ENCODE measurements at places on chromosomes 6 and 20. TPM values are rescaled to one million over a fixed set of nuclear protein-coding genes. Genes with fewer than 3 reads are reported as not detected.

DNA sequence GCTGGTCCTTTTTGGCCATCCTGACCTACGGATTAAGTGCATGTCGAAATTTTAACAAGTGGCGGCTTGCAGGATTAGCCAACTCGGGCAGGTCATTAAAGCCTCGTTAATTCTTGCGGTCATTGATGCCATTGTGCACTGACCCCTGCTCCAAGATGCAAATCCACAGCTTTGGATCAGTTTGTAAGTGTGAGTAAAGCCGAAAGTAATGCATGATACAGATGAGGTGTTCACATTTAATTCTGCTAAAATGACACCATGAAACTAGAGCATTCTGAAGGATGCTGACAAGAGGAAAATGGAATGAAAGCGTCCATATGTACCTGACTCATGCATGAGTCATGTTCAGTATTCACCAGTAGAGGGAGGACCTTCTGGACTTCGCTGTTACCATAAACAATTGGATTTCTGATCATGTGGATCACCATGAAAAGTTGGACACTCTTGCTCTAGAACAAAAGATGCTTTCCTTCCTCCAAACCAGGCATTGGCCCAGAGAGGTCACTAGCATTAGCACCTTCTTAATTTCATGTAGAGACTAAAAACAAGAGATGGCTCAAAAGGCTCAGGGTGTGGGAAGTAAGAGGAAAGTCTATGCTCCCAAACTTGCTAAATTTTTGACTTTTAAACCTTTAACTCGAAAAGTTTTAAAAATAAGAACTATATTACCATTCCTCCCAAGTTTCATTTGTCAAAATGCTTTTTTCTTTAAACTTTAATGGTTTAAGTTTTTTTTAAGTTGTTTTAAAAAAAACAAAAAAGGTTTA is 48.0 kb downstream of the MUC22 start:
- no peak for DNase-seq

GRCh38 chr6:37050045-37050853 is 44.8 kb downstream of the FGD2 start:
- peak; percentile 97 for DNase-seq

DNA sequence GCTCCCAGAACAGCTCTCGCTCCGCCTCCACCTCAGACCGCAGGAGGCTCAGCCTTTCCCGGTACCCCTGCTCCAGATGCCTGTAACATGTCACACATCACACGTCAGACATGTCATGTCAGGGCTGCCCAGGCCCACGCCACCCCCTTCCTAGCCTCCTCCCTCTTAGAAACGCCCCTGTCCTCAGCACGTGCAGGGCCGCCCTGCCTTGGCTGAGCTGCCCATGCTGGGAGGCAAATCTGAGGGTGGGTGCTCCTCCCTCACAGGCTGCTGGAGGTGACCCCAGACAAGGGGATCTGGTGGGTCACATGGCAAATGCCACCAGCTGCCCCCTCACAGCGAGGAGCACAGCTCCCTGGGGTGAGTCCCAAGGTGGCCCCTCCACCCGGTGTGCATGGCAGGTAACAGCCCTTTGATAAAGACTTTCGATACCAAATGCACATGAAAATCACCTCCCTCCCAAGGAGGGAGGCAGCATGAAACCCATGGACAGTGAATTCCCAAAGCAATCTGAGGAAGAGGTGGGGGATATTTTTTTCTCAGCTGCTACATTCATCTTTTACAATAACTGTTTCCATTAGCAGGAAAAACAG is 84.1 kb downstream of the GINS1 start:
- DNase-seq, result peak; percentile 26

- no peak for DNase-seq
Measured at GRCh38 chr20:4997222-4997621, 4.1 kb downstream of the SLC23A2 start.

DNA sequence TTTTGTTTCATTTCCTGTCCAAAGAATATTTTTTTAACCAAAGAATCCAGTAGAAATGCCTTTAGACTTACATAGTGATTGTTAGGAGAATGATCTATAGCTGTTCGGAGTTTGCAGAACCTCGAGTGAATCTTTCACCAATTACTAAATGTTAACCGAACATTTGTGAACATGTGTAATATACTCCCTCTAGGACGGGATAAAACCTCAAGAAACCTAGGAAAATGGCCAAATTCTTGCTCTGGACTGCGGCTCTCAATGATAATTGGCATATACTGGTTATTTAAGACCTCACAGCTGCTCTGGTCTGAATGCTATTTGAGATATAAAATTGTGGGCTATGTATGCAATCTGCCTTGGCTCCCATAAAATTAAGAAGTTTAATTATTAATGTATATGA is 137.1 kb downstream of the PACRG start:
- no peak for DNase-seq

- DNase-seq, result no peak
Measured at GRCh38 chr6:96532399-96532798, 10.8 kb downstream of the UFL1 start.

- no peak for DNase-seq
Measured at GRCh38 chr20:12928755-12929401, 79.9 kb upstream of the SPTLC3 start.

- DNase-seq, result no peak
Measured at GRCh38 chr20:1841554-1842140, 53.6 kb upstream of the SIRPA start.

- no peak for DNase-seq
Measured at GRCh38 chr6:21102201-21102600, 491.4 kb upstream of the SOX4 start.

GRCh38 chr6:28741363-28741762 is 182.4 kb downstream of the TRIM27 start:
- DNase-seq, result no peak

DNA sequence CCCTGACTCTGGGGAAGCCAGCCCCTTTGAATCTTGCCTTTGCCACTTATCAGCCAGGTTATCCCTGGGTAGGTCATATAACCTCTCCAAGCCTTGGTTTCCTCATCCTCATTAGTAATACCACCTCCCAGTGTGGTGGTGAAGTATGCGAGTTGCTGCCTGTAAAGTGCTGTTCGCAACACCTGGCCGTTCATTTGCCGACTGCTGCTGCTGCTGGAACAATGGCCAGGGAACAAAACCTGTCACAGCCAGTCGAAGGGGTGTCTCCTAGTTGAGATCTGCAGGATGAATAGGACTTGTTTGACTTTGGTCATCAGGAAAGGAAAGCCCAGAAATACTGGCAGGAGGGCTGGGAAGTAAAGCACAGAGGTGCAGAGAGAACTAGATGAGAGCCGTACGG is 6.1 kb downstream of the MANBAL start:
- no peak for DNase-seq

- no peak for DNase-seq
Measured at GRCh38 chr6:7446619-7447325, 57.2 kb downstream of the RIOK1 start.

DNA sequence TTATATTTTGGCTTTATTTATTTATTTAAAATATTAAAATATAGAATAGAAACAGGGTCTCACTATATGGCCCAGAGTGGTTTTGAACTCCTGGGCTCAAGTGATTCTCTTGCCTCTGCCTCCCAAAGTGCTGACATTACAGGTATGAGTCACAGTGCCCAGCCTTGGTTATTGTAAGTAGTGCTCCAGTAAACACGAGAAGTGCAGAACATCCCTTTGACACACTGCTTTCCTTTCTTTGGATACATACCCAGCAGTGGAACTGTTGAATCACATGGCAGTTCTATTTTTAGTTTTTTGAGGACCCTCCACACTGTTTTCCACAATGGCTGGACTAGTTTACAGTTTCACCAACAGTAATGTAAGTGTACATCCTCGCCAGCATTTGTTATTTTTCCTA is 203.9 kb downstream of the PHF3 start:
- DNase-seq, result no peak

GRCh38 chr6:129598244-129599187 is 111.5 kb downstream of the ARHGAP18 start:
- no peak for DNase-seq

GRCh38 chr6:1191141-1191630 is 120.7 kb upstream of the FOXQ1 start:
- no peak for DNase-seq

DNA sequence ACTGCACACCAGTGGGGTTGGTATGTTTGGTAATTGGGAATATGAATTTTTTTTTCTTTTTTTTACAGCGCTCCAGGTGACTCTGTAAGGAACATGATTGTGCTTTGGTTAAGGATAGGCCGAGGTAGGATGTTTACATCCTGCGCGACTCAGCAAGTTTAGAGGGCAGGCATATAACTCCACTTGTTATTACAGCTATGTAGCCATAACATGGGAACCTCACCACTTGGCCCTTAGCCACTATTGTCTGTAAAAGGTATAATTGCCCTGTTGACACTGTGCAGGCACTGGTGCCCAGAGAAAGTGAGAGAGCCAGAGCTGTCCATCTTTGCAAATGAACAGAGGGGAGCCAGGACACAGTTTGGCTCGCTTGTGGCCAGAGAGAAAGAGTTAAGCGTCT is 172.9 kb downstream of the MCHR2 start:
- no peak for DNase-seq

DNA sequence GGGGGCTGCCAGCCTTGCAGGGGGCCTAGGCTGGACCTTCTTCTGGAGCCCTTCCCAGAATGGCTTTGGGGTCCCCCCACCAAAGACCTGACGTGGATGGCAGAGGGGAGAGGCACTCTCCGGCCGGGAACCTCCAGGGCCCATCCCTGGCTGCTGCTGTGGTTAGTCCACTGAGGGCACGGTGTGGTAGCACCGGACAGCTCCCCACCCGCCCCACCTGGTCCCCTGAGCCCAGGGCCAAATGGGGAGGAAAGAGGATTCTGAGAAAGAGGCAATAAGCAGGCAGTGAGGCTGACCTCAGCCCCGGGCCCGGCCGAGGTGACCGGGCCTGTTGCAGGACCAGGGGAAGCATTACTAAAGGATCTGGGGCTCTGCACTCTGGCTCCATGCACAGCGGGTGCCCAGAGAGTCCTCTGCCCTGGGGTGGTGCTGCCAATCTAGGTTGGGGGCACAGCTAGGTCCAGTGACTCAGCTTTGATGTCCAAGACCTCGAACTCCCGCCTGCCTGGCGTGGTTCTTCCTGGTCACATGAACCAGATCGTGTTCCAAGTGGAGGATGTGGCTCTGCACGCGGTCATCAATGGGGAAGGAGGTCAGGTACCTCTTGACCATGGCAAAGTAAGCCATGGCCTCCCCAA is 2.2 kb downstream of the CENPB start:
- DNase-seq, result no peak

DNA sequence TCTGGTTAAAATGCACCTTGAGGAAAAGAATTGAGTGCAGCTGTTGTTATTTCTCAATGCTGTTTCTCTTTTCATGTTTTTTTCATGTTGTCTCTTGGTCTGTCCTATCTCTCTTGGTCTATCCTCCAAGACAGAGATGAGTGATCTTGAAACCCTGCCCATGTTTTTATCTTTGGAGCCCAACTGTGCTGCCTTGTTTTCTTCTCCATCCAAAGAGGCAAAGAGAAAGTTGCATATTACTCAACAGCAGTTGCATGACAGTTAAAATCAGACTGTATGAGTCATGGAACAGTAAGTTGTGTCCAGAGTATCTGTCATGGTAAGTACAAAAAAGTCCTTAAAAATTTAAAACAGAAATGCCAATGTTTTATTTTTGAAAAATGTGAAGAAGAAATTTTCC is 26.2 kb downstream of the BCAS1 start:
- no peak for DNase-seq

- DNase-seq, result no peak
Measured at GRCh38 chr20:12156252-12156651, 238.6 kb downstream of the BTBD3 start.

GRCh38 chr20:35171753-35172433 is at the start of gene PROCR:
Gene PROCR (plus strand): TSS chr20:35172072. CDS start chr20:35172155, 83 bp downstream.
- DNase-seq, result peak; percentile 63

- no peak for DNase-seq
Measured at GRCh38 chr20:61835301-61835700, 230.4 kb downstream of the TAF4 start.

- DNase-seq, result no peak
Measured at GRCh38 chr20:3101251-3101650, 16.7 kb upstream of the AVP start.

DNA sequence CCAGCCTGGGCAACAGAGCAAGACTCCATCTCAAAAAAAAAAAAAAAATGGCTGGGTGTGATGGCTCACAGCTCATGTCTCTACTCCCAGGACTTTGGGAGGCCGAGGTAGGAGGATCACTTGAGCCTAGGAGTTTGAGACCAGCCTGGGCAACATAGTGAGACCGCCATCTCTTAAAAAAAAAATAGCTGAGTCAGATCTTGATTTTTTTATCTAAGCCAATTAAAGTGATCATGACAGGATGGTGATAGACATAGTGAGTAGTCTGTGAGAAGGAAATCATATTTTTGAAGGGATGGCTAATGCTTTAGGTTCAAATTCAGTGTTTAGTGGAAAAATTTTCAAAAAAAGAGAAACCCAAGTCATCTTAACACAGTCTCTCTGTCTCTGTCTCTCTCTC is 114.6 kb upstream of the JARID2 start:
- DNase-seq, result no peak

DNA sequence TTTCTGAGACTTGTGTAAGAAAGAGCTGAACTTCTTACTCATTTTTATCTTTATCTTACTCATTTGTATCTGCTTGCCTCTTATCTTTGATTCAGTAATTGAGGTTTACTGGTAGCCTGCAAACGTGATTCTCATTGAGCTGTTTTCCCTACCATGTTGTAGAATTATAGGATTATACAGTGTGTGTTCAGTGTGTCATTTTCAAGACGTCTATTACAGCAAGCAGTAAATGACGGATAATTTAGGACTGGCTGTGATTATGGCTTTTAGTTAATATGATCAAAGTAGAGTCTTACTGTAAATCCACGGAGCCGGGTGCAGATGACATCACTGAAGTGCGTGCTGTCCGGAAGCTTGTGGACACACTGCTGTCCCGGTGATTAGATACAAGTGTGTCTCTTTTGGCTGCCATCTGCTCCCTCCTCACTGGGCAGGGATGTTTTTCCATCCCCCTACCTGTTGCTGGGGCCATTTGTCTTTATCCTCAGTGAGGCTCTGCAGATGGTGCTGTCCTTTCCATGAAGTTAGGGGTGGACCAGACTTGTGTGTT is 6.0 kb downstream of the NELFCD start:
- DNase-seq, result no peak

The MPC1 gene
- total RNA-seq, result 11.5 TPM

The LCA5 gene
- total RNA-seq, result 0.08 TPM

The RALY gene
- 158 TPM for total RNA-seq

The STX11 gene
- 52.7 TPM for total RNA-seq

The SOBP gene
- 0.84 TPM for total RNA-seq

The B4GALT5 gene
- 62.1 TPM for total RNA-seq

The TP53TG5 gene
- total RNA-seq, result not detected

The LY86 gene
- total RNA-seq, result not detected

The COL10A1 gene
- not detected for total RNA-seq

The SRXN1 gene
- 30.2 TPM for total RNA-seq

Measured in natural killer cell treated with Interleukin-12 subunit alpha and Interleukin-12 subunit beta and Interleukin-15 and Interleukin-18, amount 100 ng/mL, for 72 hours (primary cell).